Activated naive CD8-positive, alpha-beta T cell treated with anti-CD3 and anti-CD28 coated beads, Interleukin-2, amount 10 ng/mL, durations not matched to agents 7 days and 5 days (primary cell): ENCODE measurements at places on chromosomes 3 and 15.

DNA sequence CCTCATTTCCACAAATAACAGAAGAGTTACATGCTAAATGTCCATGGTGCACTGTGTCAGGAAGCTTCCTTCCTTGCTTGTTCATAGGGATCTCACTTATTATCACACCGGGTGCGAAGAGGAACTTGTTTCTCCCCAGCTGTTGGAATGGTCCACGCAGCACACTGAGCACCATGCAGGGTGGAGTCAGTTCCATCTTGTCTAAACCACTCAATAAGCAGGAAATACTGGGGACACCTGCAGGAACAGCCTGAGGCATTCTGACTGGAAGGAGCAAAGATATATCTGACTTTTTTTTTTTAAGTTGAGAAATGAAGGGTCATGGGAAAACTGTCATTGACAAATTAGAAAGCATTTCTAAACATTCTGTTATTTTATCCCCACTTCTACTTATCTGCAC, 70.0 kb upstream of the WDR72 start:
- H3K4me3 ChIP-seq, result no peak overlapping the region
- no peaks in the 10 kb centered on the region for H3K27me3 ChIP-seq
- no peaks in the 10 kb centered on the region for H3K36me3 ChIP-seq
- no peaks in the 10 kb centered on the region for H3K4me1 ChIP-seq
- no peak overlapping the region for H3K27ac ChIP-seq

DNA sequence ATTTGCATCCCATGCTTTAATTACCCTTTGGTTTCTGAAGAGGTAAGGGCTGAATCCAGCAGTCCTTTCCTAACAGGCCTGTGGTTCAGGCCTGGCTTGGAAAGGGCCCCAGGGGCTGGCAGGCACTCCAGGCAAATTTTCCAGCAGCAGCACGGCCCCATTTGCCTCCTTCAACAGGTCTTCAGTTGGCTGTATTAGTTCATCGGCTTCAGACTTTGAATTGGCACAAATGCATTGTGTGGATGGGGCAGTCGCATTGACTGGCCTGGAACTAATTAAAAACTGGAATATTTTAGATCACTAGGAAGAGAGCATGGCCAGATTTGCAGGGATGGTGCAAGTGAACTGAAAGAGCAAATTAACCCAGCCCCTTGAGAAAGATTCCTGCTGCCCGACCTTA, 207.8 kb upstream of the MCTP2 start:
- peaks cover 6% of the 10 kb centered on the region for H3K27me3 ChIP-seq
- no peak overlapping the region for H3K27ac ChIP-seq
- DNase-seq, result no peak
- no peaks in the 10 kb centered on the region for H3K36me3 ChIP-seq
- H3K4me3 ChIP-seq, result no peak overlapping the region
- no peaks in the 10 kb centered on the region for H3K4me1 ChIP-seq

- no peaks in the 10 kb centered on the region for H3K4me1 ChIP-seq
- H3K27ac ChIP-seq, result no peak overlapping the region
- no peak overlapping the region for H3K4me3 ChIP-seq
Observed at GRCh38 chr3:194602669-194603171, 30.5 kb downstream of the TMEM44 start.

DNA sequence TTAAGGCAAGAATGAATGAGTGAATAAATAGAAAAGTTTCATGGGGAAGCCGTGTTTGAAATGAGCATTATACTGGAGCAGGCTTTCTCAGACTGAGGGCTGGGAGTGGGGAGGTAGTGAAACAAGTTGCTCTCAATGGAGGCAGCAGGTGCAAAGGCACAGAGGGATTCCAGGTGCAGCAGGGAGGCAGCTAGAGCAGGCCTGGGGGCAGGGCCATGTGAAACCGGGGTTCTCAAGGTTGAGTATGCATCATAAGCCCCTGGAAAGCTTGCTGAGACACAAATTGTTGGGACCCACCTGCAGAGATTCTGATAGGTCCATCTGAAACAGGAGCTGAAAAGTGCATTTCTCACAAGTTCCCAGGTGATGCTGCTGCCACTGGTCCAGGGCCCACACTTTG, 45.3 kb downstream of the BFSP2 start:
- peaks cover 28% of the 10 kb centered on the region for H3K4me1 ChIP-seq
- no peak for DNase-seq
- H3K4me3 ChIP-seq, result no peak overlapping the region
- peaks cover 5% of the 10 kb centered on the region for H3K36me3 ChIP-seq
- H3K27me3 ChIP-seq, result no peaks in the 10 kb centered on the region

DNA sequence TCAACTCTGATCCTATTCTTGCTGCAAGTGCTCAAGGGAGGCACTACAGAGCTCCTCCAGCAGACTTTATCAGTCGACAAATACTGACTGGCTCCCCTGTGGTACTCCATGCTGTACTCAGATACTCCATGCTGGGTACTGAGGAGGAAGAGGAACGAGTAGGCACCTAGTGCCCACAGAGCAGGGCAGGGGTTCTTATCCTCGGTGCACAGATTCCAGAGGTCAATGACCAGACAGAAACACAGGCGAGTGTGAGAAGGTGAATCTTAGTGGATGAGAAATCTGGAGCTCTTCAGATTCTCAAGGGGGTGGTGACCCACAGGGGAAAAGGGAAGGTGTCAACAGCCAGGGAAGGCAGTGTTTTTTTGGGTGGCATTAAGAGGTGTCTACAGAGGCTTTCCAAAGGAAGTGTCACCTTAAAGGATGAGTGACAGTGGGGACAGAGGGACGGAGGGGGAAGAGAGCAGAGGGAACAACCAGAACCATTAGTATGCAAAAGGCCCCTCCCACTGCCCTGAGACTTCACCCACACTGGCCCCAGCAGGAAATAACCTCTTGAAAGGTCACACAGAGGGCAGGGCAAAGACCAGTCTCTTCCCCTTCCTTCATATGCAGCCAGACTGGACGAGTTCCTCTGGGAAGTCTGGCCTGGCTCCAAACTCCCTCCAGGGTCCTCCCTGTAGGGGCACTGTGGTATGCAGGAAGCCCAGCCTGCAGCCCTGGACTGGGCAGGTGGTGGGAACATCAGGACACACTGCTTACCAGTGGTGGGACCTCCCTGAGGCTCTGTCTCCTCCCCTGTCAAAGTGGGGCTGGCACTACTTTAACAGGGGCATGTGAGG, 27.5 kb downstream of the CCDC12 start:
- no peak for DNase-seq
- H3K27ac ChIP-seq, result peak overlapping the region; percentile 69
- no peaks in the 10 kb centered on the region for H3K27me3 ChIP-seq
- peak overlapping the region; percentile 47 for H3K4me3 ChIP-seq

GRCh38 chr3:148773805-148774204, 53.8 kb upstream of the CPB1 start:
- DNase-seq, result no peak
- H3K27me3 ChIP-seq, result no peaks in the 10 kb centered on the region
- no peaks in the 10 kb centered on the region for H3K4me1 ChIP-seq
- no peak overlapping the region for H3K27ac ChIP-seq
- H3K36me3 ChIP-seq, result no peaks in the 10 kb centered on the region

- H3K4me3 ChIP-seq, result no peak overlapping the region
- H3K36me3 ChIP-seq, result no peaks in the 10 kb centered on the region
- no peaks in the 10 kb centered on the region for H3K4me1 ChIP-seq
- H3K27ac ChIP-seq, result no peak overlapping the region
- H3K27me3 ChIP-seq, result no peaks in the 10 kb centered on the region
Observed at GRCh38 chr3:7272203-7272602, 411.3 kb downstream of the GRM7 start.

DNA sequence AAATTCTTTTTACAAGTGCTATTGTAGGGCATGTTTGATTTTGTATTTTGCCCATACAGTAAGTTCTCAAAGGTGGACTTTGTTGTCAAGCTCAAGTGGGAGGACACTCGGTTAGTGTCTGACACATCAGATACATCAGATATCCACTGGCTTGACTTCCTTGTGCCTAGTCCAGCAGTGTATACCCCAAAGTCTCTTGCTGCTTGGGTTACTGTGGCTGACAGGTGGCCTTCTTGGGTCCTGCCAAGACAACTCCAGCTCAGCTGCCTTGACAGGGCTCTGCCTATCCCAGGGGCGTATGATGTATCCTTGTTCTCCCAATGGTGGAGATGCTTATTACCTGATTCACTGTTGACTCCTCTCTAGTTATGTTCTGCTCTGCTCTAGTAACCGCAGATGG, 214.9 kb downstream of the CBLB start:
- peaks cover 7% of the 10 kb centered on the region for H3K27me3 ChIP-seq
- H3K27ac ChIP-seq, result no peak overlapping the region
- no peak overlapping the region for H3K4me3 ChIP-seq

- H3K36me3 ChIP-seq, result no peaks in the 10 kb centered on the region
- no peak overlapping the region for H3K27ac ChIP-seq
- no peak for DNase-seq
- H3K4me3 ChIP-seq, result no peak overlapping the region
Observed at GRCh38 chr15:46646490-46646889, 1011.7 kb downstream of the SQOR start.

- DNase-seq, result no peak
- H3K27ac ChIP-seq, result no peak overlapping the region
- no peaks in the 10 kb centered on the region for H3K4me1 ChIP-seq
- H3K27me3 ChIP-seq, result no peaks in the 10 kb centered on the region
- no peak overlapping the region for H3K4me3 ChIP-seq
Observed at GRCh38 chr15:39979606-39980005, 45.7 kb downstream of the EIF2AK4 start.

GRCh38 chr3:61812517-61812916, 251.1 kb downstream of the PTPRG start:
- no peaks in the 10 kb centered on the region for H3K4me1 ChIP-seq
- H3K27me3 ChIP-seq, result no peaks in the 10 kb centered on the region
- H3K4me3 ChIP-seq, result no peak overlapping the region
- DNase-seq, result no peak

- H3K27me3 ChIP-seq, result no peaks in the 10 kb centered on the region
- no peak for DNase-seq
- peaks cover 7% of the 10 kb centered on the region for H3K4me1 ChIP-seq
- H3K27ac ChIP-seq, result no peak overlapping the region
- no peak overlapping the region for H3K4me3 ChIP-seq
Observed at GRCh38 chr3:17175187-17175807, 290.5 kb downstream of the PLCL2 start.

DNA sequence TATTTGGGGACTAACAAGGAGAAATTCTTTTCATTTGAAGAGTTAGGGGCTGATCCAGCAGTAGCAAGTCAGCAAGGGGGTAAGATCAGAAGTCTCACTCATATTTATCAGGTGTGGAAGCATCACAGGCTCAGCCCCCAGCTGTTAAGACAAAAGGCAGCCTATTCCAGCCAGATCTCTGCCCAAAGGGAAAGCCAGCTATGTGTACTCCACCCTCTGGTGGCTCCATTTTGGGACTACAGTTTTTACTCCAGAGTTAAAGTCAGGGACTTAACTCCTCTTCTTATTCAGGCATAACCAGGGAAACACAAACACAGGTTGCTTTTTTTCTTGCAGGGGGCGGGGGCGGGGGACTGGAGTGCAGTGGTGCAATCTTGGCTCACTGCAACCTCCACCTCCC, 19.2 kb downstream of the UBP1 start:
- peaks cover 50% of the 10 kb centered on the region for H3K36me3 ChIP-seq
- no peak overlapping the region for H3K4me3 ChIP-seq
- peaks cover 12% of the 10 kb centered on the region for H3K4me1 ChIP-seq
- no peaks in the 10 kb centered on the region for H3K27me3 ChIP-seq

- no peaks in the 10 kb centered on the region for H3K27me3 ChIP-seq
- DNase-seq, result no peak
- H3K36me3 ChIP-seq, result no peaks in the 10 kb centered on the region
- peaks cover 17% of the 10 kb centered on the region for H3K4me1 ChIP-seq
- no peak overlapping the region for H3K4me3 ChIP-seq
- no peak overlapping the region for H3K27ac ChIP-seq
Observed at GRCh38 chr15:80036071-80036470, 23.4 kb upstream of the ZFAND6 start.

DNA sequence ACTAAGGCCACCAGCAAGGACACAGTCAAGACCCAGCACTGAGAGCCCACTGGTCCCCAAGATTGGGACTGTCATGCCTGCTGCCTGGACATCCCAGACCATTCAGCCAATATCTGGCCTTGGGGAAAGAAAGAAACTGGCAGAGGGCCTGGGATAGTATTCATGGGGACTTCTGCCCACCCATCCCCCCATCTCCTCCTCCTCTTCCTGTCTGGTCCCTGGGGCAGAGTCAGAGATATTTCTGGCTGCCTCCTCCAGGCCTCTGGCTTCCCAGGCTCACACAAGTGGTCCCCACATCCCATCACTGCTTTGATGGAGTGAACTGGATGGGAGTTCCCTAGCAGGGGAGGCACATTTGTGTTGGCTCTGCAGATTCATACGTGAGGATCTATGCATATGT, 4.2 kb upstream of the RASL12 start:
- peaks cover 5% of the 10 kb centered on the region for H3K4me1 ChIP-seq
- H3K36me3 ChIP-seq, result no peaks in the 10 kb centered on the region
- H3K27ac ChIP-seq, result no peak overlapping the region
- DNase-seq, result no peak
- H3K27me3 ChIP-seq, result peaks cover 34% of the 10 kb centered on the region
- H3K4me3 ChIP-seq, result no peak overlapping the region

GRCh38 chr15:41839781-41840491, 1.3 kb downstream of the PLA2G4B start:
- no peak overlapping the region for H3K4me3 ChIP-seq
- no peak for DNase-seq
- H3K36me3 ChIP-seq, result peaks cover 3% of the 10 kb centered on the region
- peaks cover 4% of the 10 kb centered on the region for H3K4me1 ChIP-seq
- no peaks in the 10 kb centered on the region for H3K27me3 ChIP-seq

- peaks cover 33% of the 10 kb centered on the region for H3K36me3 ChIP-seq
- no peak for DNase-seq
- H3K27me3 ChIP-seq, result no peaks in the 10 kb centered on the region
- peak overlapping the region; percentile 88 for H3K4me3 ChIP-seq
- peaks cover 49% of the 10 kb centered on the region for H3K4me1 ChIP-seq
Observed at GRCh38 chr3:187024536-187025226, 94.4 kb downstream of the ST6GAL1 start.

DNA sequence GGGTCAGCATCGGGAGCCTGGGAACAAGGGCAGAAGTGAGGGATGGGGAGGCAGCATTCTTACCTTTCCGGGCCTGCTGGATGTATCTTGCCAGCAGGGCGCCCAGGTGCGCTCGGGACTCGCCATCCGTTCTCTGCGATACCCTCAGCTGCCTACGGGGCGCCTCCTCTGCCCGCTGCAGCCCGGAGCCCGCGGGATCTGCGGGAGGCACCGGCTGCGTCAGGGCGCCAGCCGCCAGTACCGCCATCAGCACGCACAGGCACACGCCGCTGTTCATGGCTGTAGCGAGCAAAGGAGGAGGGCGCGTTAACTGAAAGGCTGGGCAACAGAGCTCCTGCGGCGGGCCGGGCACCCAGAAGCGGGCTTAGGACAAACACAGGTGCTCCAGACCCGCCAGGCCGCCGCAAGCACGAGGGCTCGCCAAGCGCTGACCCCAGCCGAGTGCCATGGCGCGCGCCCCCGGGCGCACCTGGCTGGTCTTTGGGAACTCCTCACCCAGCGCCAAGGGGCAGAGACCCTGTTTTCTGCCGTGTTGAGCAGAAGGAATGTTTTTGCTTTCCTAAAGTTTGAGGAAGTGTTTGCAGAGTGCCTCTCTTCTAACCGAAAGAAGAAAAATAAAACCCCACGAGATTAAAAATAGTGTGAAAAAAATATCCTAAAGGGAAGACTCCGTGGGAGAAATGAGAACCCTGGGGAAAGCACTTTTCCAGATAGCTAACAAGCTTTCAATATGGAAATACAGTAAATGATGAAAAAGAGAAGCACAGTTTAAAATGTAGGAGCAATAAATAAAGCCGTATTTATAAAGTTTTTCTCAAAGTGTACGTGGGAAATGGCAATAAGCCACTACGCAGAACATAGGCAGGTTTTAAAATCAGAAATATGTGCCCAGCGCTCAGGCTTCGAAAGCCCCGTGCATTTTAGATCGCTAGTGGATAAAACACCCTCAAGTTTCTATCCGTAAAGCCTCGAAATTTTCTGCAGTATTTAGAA, 2.3 kb downstream of the CCK start:
- peak; percentile 36 for DNase-seq
- H3K27me3 ChIP-seq, result peaks cover 74% of the 10 kb centered on the region
- peak overlapping the region; percentile 22 for H3K4me3 ChIP-seq
- H3K4me1 ChIP-seq, result peaks cover 9% of the 10 kb centered on the region
- H3K36me3 ChIP-seq, result no peaks in the 10 kb centered on the region
